ENCODE measurements at places on chromosomes 16 and 17.

- no peak for DNase-seq
Measured at GRCh38 chr17:20927308-20927977, 115.4 kb downstream of the USP22 start.

GRCh38 chr17:66713533-66714042 is 121.3 kb upstream of the CACNG5 start:
- DNase-seq: no peak

DNA sequence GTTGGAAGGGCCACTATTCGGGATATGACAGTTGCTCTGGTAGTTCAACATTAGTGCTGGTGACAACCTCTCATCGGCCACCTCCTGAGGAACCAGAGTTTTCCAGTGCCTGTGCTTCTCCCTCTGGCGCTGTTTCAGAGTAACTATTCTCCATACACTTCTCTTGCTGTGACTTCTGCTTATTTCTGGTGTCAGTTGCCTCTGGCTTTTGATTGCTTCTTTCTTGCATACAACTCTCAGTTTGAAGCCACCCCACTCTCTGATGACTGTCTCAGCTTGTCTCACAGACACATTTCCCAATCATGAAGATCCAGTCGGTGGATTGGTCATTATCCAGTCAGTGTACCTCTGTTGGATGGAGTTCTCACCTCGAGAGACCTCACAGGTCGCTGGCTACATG is 3.4 kb upstream of the TM4SF5 start:
- peak; percentile 82 for DNase-seq

- DNase-seq: peak; percentile 70
Measured at GRCh38 chr17:43645765-43646481, 15.8 kb downstream of the MEOX1 start.

- no peak for DNase-seq
Measured at GRCh38 chr17:58306131-58306951, 22.3 kb downstream of the TSPOAP1 start.

- DNase-seq: no peak
Measured at GRCh38 chr17:55564081-55564480, 52.8 kb upstream of the SMIM36 start.

DNA sequence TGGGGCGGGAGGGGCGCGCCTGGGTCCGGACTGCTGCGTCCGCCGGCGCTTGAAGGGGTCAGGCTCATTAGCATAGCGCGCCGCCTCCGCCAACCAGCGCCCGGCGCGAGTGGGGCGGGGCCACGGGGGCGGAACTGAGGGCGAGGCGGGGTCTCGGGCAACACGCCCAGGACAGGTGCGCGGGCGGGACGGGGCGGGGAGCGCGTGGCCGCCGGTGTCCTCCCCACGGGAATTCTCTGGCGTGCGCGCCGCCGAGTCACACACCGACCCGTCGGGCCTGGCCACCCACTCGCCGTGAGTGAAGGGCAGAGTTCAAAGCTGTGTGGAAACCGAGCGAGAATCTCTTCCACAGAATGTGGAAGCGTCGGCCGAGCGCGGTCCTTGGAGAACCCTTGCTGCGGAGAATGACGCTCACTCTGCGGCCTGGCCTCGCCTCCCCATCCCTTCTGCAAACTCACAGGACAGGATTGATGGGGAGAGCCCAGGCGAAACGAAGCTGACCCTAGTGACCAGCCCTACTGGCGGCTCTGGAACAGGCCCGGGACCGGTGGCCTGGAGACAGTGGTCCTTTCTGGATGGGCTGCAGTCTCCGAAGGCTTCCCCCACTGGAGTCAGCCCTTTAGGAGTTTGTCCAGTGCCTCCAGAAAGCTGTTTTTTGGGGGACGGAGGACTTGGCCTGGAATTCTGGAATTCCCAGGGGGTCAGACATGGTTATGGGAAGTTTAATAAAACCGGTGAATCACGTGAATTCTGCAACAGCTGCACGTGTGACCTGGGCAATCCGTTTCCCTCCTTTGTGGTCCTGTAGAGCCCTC is at the start of gene SNAI3:
TSS of gene SNAI3 (minus strand) at position 69 of the 815 bp plus-strand sequence. CDS start 101 bp downstream, outside the sequence.
- DNase-seq: peak; percentile 92

- DNase-seq: no peak
Measured at GRCh38 chr16:82792693-82793092, 165.9 kb downstream of the CDH13 start.

GRCh38 chr17:50210240-50211225 is 9.1 kb upstream of the COL1A1 start:
- no peak for DNase-seq

GRCh38 chr17:10035885-10036284 is 130.8 kb upstream of the RCVRN start:
- DNase-seq: no peak

GRCh38 chr16:61595605-61596004 is 440.6 kb downstream of the CDH8 start:
- no peak for DNase-seq

DNA sequence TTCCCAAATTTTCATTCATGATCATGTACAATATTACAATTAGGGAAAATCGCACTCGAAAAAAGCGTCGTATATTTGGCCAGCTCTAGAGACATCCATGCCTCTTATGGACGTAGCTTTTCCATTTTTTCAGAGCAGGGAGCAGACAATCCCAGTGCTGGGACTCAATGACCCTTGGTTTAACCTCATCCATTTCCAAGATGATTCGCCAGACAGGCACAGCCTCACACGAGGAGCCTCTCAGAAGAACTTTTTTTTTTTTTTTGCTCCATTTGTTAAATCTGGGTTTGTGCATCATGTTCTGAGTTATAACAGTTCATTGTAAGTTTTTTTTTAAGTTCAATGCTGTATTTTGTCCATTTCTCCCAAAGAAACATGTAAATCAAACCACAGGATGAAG is 92.1 kb downstream of the ZDHHC7 start:
- no peak for DNase-seq

GRCh38 chr17:57955183-57955931 is at the start of gene CUEDC1:
TSS of gene CUEDC1 (minus strand) at chr17:57955412. CDS start at chr17:57885564, 69,848 bp downstream.
- peak; percentile 54 for DNase-seq

DNA sequence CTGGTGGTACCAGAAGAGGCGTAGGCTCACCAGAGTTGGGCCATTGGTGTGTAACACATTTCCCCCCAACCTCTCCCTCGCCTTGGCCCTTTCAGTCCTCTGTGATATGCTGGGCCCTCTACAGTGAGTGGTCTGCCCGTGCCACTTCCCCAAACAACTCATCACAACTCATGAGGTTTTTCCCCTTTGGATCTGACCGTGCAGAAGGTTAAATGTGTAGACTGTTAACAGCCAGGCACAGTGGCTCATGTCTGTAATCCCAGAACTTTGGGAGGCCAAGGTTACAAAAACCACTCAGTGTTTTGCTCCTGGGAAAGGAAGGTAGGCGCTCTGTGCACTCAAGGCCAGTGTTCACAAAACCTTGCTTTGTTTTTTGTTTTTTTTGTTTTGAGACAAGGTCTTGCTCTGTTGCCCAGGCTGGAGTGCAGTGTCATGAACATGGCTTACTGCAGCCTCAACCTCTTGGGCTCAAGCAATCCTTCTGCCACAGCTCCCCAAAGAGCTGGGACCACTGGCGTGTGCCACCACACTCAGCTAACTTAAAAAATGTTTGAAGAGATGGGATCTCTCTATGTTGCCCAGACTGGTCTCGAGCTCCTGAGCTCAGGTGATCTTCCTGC is 11.3 kb upstream of the CYB5B start:
- no peak for DNase-seq

DNA sequence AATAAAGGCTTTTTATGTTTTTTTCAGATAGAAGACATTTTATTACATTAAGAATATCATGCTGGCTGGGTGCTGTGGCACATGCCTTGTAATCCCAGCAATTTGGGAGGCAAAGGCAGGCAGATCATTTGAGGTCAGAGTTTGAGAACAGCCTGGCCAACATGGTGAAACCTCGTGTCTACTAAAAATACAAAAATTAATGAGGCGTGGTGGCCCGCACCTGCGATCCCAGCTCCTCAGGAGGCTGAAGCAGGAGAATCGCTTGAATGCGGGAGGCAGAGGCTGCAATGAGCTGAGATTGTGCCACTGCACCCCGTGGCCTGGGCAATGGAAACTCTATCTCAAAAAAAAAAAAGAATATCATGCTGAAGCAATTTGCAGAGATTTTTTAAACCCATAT is 29.1 kb upstream of the HAPSTR1 start:
- no peak for DNase-seq

GRCh38 chr17:5942687-5943086 is 127.5 kb upstream of the WSCD1 start:
- DNase-seq: no peak

DNA sequence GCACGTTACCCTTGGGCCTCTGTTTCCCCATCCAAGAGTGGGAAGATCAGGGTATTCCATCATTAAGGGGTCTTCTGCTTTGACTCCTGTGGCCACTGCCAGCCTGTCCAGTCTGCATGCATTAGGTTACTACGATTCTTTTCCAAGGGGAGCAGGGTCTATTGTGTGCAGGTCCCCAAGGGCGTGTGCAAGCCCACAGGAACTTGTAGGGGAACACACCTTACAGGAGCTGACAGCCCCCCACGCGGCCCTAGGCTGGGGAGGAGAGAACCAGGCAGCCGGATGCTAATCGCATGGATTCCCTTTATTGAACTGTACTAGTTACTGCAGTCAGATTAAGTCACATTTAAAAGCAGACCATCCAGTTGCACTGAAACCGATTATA is 116.7 kb downstream of the C16orf78 start:
- no peak for DNase-seq

DNA sequence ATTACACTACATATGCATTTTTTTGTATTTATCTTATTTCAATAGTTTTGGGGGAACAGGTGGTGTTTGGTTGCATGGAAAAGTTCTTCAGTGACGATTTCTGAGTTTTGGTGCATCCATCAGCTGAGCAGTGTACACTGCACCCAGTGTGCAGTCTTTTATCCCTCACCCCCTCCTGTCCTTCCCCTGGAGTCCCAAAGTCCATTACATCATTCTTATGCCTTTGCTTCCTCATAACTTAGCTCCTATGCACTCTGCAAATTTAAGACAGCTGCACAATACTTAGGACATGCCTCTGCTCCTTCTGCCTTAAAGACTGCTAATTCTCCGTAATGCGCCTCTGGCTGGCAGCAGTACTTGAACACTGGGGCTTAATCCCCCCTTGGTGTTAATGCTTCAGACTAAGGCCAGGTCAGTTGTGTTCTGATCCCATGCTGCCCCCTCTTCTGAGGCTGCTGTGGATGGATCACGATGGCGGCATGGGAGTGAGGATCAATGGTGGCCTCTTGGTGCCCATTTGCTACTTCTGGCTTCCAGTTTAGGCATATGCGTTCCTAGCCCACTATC is 146.2 kb downstream of the PARN start:
- no peak for DNase-seq

- DNase-seq: no peak
Measured at GRCh38 chr17:7263801-7264078, 1.5 kb upstream of the CLDN7 start.

GRCh38 chr17:82034371-82035011 is 3.0 kb downstream of the DCXR start:
- DNase-seq: no peak

DNA sequence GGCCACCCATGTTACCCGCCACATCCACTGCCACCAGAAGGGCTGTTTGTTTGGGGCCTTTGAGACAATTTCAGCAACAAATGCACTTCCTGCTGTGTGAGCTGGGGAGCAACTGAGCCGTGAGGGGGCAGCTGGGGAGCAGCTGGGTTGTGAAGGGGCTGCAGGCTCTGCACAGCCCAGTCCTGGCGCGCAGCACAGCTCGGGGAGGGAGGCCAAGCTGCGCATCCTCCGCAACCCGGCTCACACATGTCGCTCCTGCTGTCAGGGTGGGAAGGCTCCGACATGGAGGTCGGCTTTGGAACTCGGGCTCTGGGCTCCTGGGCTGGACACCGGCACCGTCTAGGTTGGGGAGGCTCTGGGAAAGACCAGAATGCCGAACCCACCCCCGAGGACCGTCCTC is 53.6 kb downstream of the CBFA2T3 start:
- no peak for DNase-seq

- no peak for DNase-seq
Measured at GRCh38 chr16:28092721-28093384, 29.3 kb upstream of the GSG1L start.

DNA sequence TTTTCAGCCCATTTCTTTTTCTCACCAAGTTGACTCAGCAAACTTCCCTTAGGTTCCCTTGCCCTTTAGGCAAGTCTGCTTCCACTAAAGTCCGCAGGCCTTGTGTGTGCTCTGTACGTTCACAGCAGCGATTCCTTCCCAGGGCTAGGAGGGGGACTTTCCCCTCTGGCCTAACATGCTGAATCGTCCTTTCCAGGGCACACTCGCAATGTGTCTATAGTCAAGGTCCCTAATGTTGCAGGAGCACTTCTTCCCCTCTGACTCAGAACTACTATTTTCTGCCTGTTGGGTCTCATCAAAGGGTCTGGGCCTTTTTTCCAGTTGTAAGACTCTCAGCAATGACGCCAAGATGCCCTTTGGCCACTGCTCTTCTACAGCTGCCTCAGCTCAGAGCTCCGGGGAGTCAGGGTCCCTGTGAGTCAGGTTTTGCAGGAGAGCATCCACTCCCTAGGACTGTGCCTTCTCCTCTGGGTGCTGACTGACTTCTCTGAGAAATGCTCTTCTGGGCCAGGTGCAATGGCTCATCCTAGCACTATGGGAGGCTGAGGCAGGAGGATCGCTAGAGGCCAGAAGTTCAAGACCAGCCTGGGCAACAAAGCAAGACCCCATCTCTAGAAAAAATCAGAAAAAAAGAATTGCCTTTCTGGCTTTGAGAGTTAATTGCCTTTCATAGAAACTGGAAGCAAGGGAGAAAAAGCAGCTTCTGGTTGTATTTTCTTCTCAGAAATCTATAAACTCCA is 64.4 kb upstream of the TBX2 start:
- no peak for DNase-seq

DNA sequence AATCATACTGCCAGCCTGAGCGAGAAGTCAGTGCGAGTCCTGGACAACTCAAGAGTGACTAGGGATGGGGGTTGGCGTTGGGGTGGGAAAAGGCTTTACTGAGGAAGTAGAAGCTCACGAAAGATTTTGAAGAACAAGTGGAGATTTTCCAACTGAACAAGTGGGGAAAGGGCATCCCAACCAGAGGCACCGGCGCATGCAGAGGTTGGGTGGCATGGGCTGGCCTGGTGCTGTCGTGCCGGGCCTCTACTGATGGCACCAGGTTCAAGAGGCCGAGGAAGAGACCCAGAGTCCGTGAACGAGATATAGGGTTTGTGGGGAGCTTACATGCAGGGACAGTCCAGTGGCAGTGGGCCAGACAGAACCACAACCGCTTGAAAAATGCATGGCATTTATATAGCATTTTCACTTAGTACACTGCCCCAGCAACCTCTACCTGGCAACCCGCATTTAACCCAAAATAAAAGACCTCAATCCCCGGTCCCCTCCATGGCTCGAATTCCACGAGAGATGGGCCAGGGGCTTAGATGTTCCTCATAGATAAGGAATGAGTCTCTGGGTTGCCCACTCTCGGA is 7.7 kb upstream of the ITGA3 start:
- no peak for DNase-seq

DNA sequence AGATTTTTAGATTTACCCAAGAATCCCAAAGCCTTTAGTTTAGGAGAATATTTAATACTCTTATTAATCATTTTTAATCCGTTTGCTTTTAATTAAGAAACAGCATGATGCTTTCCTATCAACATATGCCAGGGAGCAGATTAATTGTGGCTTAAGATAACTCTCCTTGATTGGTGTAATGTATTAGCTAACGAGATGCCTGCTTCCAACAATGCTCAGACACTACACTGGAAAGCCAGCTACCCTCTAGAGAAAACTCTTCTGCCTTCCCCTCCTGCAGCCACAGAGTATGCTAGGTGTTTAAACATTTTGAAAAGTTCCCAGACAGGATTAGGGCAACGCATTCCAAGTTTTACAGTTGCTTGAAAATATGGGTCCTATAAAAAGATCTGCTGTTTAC is 142.2 kb downstream of the AATF start:
- DNase-seq: no peak

- peak; percentile 87 for DNase-seq
Measured at GRCh38 chr16:50735629-50736122, 6.2 kb upstream of the CYLD start.

GRCh38 chr16:528111-529011 is 849 bp downstream of the CAPN15 start:
- peak; percentile 84 for DNase-seq
